ENCODE measurements at places on chromosomes 1 and 21.
A peak's percentile ranks its signal among the peaks of the same experiment; 100 is the strongest.

GRCh38 chr1:32681999-32682398, 20.6 kb downstream of the SYNC start:
- DNase-seq, result no peak

- peak; percentile 69 for DNase-seq
Measured at GRCh38 chr1:119554183-119554582, 47.2 kb downstream of the HSD3B1 start.

GRCh38 chr1:108540977-108541376, 18.9 kb upstream of the EEIG2 start:
- no peak for DNase-seq

DNA sequence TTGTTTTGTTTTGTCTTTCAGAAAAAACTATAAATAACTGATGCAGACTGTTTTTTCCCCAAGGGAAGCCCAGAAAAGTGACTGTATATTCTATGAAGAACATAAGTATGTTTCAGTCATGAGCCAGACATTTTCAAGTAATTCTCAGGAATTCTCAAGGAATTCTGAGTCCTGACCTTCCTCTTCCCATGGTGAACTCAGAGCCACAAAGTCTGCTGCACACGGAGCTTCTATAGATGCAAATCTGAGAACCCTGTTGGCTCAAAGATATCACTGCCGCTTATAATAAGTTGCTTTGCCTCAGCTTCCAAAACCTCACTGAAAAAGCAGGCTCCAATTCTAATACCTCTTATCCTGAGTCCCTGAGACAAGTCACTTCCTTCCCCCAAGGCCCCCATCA, 418.5 kb upstream of the RUNX1 start:
- DNase-seq, result peak; percentile 68

- no peak for DNase-seq
Measured at GRCh38 chr1:224267925-224268324, 62.0 kb downstream of the NVL start.

- no peak for DNase-seq
Measured at GRCh38 chr1:161158316-161159010, 837 bp upstream of the USP21 start.

GRCh38 chr21:22536509-22536908, 1538.3 kb downstream of the NCAM2 start:
- no peak for DNase-seq

DNA sequence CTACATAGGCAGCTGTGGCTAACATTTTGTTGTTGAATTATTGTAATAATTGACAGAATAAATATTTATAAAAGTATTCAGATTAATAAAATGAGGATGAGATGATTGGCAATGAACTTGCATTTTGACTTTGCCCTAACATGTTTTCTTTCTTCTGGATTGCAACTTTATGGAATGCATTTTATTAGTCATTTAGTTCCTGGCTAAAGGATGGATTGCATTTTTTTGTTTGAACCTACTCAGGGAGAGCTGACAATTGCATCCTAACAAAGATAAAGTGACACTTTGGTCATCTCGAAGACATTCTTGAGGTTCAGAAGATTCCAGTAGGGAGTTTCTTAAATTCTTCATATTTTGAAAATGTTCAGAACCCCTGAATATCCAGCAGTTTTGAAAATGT, 37.5 kb downstream of the PGM1 start:
- DNase-seq, result peak; percentile 18

GRCh38 chr1:203629016-203629506, 2.4 kb downstream of the ATP2B4 start:
- no peak for DNase-seq

GRCh38 chr1:179342740-179343404, 22.9 kb upstream of the AXDND1 start:
- DNase-seq, result no peak

DNA sequence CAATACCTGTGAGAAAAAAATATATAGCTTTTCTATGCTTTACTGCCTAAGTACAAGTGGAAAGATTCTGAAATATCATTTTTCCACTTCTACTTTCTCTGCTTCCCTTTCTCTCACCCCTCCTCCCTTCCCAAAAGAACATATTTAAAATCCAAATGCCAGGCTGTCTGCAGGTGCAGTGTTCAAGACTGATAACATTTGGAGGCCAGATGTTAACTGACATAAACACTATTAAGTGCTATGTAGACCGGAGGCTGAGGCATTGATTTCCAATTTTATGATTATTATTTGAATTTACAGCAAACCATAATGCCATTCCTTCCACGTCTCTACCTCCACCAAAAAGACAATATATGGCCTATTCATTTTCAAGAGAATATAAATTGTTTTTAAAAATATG, 296.9 kb upstream of the SGIP1 start:
- no peak for DNase-seq

- DNase-seq, result no peak
Measured at GRCh38 chr1:209899948-209900347, 38.1 kb upstream of the SYT14 start.

GRCh38 chr1:36938819-36939218, 95.5 kb downstream of the GRIK3 start:
- DNase-seq, result no peak

GRCh38 chr1:4431491-4431890, 222.9 kb upstream of the AJAP1 start:
- DNase-seq, result no peak

GRCh38 chr21:44603109-44603875, 2.9 kb downstream of the KRTAP10-7 start:
- DNase-seq, result no peak

GRCh38 chr1:181669246-181669645, 185.9 kb downstream of the CACNA1E start:
- DNase-seq, result no peak

DNA sequence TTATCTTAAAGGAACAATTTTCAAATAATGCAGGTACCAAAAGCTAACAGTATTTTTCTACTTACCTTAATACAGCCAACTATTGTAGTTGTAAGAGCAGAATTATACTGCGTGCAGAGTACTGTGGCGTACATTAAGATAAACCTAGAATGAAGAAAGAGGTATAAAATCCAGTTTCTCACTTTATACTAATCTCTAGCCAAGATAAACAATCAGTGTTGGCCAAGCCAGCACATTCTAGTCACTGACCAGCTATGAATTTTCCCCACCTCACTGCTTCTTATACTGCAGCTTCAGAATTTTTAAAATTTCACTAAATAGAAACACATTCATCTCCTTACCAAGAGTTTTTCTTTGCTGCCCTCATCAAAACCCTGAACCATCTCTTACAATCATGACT, 33.6 kb downstream of the SLC35D1 start:
- peak; percentile 23 for DNase-seq

DNA sequence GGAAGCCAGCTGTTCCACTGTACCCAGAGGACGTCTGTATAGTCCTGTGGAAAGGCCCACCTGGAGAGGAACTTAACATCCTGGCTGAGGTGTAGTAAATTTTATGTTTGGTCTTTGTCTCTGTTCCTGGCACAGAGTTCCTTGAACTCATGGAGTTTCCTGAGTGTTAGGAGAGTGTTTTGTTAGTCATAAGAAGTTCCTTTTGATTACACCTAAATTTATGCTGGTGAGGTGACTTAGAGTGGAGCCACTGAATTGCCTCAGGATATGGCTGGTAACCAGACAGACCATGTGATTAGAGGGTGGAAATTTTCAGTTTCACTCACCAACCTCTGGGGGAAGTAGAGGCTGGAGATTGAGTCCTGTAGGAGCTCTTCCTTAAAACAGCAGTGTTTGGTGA, 57.9 kb downstream of the RASAL2 start:
- no peak for DNase-seq

DNA sequence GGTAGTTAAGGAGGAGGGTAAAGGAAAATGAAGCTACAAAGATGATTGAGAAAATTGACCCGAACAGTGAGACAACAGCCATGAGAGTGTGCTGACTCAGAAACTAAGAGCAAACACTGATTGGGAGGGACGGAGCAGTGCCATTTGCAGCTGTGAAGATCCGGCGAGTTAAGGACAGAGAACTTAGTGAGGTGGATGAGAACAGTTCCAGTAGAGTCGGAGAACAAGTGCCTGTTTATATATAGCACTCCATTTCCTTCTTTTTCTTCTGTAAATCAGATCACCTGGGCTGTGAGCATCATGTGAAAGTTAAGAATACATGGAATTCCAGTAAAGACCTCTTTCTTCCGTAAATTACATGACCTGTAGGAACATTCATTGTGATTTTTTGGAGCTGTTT, 145.7 kb downstream of the KCNK2 start:
- DNase-seq, result no peak

GRCh38 chr1:80155371-80155770, 1148.8 kb upstream of the ADGRL4 start:
- DNase-seq, result no peak

- no peak for DNase-seq
Measured at GRCh38 chr1:230109895-230110667, 43.0 kb downstream of the GALNT2 start.

DNA sequence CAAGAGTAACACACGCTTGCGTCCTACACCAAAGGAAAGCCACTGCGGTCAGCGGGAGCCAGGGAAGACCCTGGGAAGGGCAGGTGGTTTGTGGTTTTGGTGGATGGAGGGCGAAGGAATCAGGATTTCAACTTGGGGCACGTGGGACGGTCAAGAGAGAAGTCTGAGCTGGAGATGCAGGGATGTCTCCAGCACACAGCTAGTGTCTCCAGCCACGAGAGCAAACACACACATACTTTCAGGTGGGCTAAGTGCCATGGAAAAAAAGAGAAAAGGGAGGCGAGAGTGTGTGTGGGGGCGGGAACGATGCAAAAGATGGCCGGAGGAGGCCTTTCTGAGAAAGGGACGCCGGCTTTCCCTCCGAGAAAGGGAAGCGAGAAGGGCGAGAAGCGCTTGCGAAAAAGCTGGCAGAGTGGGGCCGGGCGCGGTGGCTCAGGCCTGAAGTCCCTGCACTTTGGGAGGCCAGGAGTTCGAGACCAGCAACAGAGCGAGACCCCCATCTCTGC, 1.4 kb upstream of the SRRM1 start:
- DNase-seq, result no peak

DNA sequence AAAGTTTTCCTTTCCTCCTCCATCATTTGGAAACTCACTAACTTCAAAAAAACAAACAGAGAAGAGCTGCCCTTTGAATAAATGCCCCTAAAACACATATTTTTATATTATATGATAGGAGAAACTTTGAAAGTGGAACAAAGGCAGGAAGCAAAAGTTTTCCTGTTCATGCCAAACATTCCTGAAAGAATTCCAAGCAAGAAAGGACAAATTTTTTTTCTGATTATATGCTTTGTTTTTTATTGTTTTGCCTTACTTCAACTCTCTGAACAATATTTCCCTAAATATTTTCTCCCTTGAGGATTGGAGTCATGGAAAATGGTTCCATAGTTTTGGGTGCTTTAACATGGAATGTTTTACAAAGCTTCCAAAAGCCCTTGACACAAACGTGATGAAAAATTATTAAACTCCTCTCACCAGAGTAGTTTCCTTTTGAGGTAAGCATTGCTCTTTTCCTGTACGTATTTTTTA, 638.5 kb upstream of the CAMK1G start:
- DNase-seq, result no peak

DNA sequence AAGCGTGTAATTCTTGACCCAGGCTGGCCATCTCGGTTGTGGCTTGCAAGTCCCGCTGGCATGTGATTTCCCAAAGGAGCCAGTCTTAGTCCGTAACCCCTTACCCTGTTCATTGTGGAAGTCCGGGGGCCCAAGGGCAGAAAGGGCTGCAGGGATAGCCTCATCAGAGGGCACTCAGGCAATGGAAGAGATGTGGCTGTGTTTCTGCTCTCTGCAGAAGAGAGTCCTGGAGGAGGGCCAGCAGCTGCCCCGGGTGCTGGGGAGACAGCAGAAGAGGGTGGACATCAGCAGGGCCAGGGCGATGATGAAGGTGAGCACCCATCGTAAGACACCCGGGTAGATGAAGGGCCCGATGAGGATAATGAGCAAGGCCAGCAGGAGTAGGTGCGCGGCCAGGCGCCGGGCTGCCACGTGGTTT, 830 bp downstream of the RNF186 start:
- no peak for DNase-seq

GRCh38 chr1:48028218-48029069, 31.3 kb upstream of the TRABD2B start:
- no peak for DNase-seq

DNA sequence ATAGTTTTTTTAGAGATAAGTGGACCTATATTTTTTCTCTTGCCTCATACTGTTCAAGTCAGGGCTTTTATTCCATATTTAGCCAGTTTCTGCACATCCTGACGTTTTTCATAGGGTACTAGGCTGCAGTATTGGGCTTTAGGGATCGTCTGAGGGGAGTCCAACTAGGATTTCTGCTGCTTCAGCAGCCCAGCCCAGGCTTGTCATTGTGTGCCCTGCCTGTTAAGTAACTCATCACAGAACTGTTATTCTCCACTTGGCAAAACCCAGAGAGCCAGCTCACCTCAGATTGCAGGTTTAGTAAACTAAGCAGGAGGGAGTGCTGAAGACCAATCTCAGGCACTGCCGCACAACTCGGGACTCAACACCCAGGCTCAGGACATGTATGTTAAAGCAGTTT, 2.8 kb downstream of the GALNT2 start:
- no peak for DNase-seq

DNA sequence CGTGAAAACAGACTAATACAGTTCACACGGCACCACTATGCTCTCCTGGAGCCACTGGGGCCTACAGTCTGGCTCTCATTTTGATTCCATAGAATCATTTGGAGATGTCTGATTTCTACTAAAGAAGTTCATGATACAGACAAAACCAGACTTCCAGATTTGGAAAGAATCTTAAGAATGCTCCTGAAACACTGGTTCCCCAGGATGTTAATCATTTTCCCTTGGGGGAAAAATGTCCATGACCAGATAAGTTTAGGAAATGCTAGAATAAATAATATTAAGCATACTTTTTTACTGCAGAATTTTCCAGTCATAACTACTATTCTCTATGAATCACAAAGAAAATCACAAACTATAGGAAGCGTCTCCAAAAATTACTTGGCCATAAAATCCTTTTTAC, 63.0 kb upstream of the RGS7 start:
- DNase-seq, result peak; percentile 9

DNA sequence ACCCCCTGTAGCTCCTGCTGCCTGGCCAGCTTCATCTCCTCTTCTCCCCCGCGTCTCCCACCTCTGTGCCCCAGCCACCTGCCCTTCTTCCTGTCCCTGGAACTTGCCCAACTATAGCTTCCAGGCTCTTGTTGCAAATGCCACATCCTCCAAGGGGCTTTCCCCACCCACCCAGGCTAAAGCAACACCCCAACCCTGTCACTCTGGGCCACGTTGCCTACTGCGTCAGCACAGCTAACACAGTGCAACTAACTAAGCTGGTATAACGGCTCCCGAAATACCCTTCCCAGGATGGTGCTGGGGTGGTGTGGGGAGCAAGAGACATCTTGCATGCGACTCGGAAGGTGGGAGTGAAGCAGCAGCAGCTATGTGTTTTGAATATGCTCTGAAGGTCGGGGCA, 19.7 kb downstream of the CAMK2N1 start:
- DNase-seq, result no peak

GRCh38 chr1:163191301-163191700, 11.4 kb downstream of the RGS5 start:
- DNase-seq, result no peak

- DNase-seq, result no peak
Measured at GRCh38 chr1:66373157-66373591, 160.8 kb upstream of the SGIP1 start.

- DNase-seq, result no peak
Measured at GRCh38 chr1:24535021-24535424, 20.9 kb upstream of the NCMAP start.

Measured in HFFc6 (cell line).